ENCODE measurements at places on chromosomes 12 and 14. TPM values are rescaled to one million over a fixed set of nuclear protein-coding genes. Genes with fewer than 3 reads are reported as not detected.

DNA sequence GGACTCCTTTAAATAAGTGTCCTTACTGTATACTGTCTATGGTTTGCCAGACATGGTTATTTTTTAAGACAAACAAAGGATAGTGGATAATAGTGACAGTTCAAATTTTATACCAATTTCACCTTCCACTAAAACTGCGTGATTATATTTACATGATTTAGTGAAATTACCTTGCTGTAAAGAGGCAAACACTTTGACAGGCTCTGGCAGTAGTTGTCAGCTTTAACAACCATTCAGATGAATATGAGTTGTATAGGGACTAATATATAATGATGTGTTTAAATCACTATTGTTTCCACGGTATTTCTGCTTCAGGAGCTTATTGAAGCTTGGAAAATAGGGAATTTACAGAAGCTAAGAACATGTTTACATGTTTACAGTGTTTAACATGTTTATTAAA, 1364.0 kb downstream of the FSCB start:
- H3K4me1 ChIP-seq = no peaks in the 10 kb centered on the region
- H3K4me3 ChIP-seq = no peak overlapping the region
- H3K36me3 ChIP-seq = no peaks in the 10 kb centered on the region
- no peak overlapping the region for H3K27ac ChIP-seq
- H3K27me3 ChIP-seq = no peaks in the 10 kb centered on the region

DNA sequence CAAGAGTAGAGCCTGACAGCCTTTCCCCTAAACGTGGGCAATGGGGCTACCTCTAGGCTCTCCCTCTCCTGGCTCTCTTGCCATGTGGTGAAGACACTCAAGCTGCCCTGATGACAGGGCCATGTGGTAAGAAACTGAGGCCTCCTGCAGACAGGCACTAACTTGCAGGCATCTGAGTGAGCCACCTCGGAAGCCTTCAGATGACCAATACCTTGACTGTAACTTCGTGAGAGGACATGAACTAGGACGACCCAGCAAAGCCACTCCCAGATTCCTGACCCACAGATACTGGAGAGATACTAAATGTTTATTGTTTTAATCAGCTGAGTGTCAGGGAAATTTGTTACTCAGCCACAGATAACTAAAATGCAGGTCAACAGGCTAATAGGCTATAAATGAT, 96.4 kb downstream of the EFCAB11 start:
- H3K4me3 ChIP-seq = no peak overlapping the region
- H3K27me3 ChIP-seq = no peaks in the 10 kb centered on the region
- H3K36me3 ChIP-seq = no peaks in the 10 kb centered on the region
- no peak for DNase-seq
- H3K4me1 ChIP-seq = peaks cover 6% of the 10 kb centered on the region
- no peak overlapping the region for H3K27ac ChIP-seq

GRCh38 chr12:68521848-68522502, 88.7 kb upstream of the RAP1B start:
- peak; percentile 24 for DNase-seq
- H3K4me3 ChIP-seq = no peak overlapping the region
- H3K4me1 ChIP-seq = peaks cover 5% of the 10 kb centered on the region
- no peaks in the 10 kb centered on the region for H3K36me3 ChIP-seq
- peak overlapping the region; percentile 31 for H3K27ac ChIP-seq

GRCh38 chr14:66442953-66443571, 43.1 kb upstream of the CCDC196 start:
- no peak overlapping the region for H3K27ac ChIP-seq
- H3K27me3 ChIP-seq = no peaks in the 10 kb centered on the region
- no peaks in the 10 kb centered on the region for H3K36me3 ChIP-seq
- H3K4me1 ChIP-seq = no peaks in the 10 kb centered on the region
- H3K4me3 ChIP-seq = no peak overlapping the region
- DNase-seq = no peak

GRCh38 chr14:74502236-74503019, 8.9 kb downstream of the ISCA2 start:
- H3K27me3 ChIP-seq = no peaks in the 10 kb centered on the region
- DNase-seq = no peak
- H3K4me3 ChIP-seq = no peak overlapping the region
- no peaks in the 10 kb centered on the region for H3K4me1 ChIP-seq
- H3K27ac ChIP-seq = no peak overlapping the region

- no peaks in the 10 kb centered on the region for H3K4me1 ChIP-seq
- no peaks in the 10 kb centered on the region for H3K27me3 ChIP-seq
- no peak overlapping the region for H3K27ac ChIP-seq
- H3K4me3 ChIP-seq = no peak overlapping the region
- no peaks in the 10 kb centered on the region for H3K36me3 ChIP-seq
- DNase-seq = no peak
Measured at GRCh38 chr12:88309546-88309945, 167.4 kb downstream of the TMTC3 start.

GRCh38 chr12:123143736-123144461, 7.0 kb downstream of the PITPNM2 start:
- H3K4me3 ChIP-seq = no peak overlapping the region
- H3K27me3 ChIP-seq = no peaks in the 10 kb centered on the region
- no peaks in the 10 kb centered on the region for H3K36me3 ChIP-seq
- peaks cover 61% of the 10 kb centered on the region for H3K4me1 ChIP-seq

DNA sequence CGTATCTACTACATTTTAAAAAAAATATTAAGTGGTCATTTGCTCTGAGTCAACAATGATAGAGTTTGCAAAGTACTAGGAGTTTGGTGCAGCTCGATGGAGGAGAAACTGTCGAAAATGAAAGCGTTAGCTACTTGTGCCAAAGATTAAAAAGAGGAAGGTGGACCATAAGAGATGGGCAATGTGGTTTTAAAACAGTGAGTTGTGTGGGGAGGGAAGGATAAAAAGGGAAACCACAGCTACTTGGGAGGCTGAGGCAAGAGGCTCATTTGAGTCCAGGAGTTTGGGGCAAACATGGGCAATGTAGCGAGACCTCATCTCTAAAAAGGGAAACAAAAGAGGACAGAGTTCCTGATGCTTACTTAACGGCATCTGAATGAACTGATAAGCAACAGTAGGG, 18.2 kb upstream of the STRAP start:
- H3K4me3 ChIP-seq = no peak overlapping the region
- H3K36me3 ChIP-seq = no peaks in the 10 kb centered on the region
- no peak overlapping the region for H3K27ac ChIP-seq
- DNase-seq = no peak
- no peaks in the 10 kb centered on the region for H3K27me3 ChIP-seq

DNA sequence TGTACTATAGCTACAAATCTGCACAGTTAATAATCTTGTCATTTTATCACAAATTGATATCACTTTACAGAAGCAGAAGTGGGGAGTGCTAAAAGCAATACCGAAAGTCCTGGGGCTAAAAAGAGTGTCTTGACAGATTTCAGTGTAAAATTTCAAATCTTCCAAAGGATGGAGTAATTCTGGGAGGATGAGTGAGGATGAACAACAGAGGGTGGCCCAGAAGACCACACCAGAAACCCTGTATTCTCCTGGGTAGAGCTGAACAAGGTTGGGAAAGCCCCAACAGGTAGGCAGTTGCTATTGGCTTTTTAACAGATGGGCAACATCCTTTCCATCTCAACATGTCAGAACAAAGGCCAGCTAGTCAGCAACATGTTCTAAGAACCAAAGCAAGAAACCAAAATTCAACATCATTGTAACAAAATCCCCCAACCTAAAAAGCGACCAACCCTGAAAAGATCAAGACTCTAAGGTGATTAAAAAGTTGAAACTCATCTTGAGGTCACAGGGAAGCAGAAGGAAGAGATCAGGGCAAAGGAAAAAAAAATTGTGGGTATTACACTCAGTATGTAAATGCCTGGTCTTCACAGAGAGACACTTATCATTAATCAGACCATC, 38.8 kb downstream of the CBX5 start:
- no peaks in the 10 kb centered on the region for H3K4me1 ChIP-seq
- H3K4me3 ChIP-seq = no peak overlapping the region
- H3K27ac ChIP-seq = no peak overlapping the region

- no peaks in the 10 kb centered on the region for H3K4me1 ChIP-seq
- no peaks in the 10 kb centered on the region for H3K36me3 ChIP-seq
Measured at GRCh38 chr14:34180434-34180833, 229.6 kb upstream of the EGLN3 start.

- peaks cover 10% of the 10 kb centered on the region for H3K4me1 ChIP-seq
- no peak overlapping the region for H3K4me3 ChIP-seq
- H3K27me3 ChIP-seq = no peaks in the 10 kb centered on the region
Measured at GRCh38 chr14:61640158-61641136, 54.9 kb upstream of the HIF1A start.

- H3K4me1 ChIP-seq = no peaks in the 10 kb centered on the region
- no peaks in the 10 kb centered on the region for H3K27me3 ChIP-seq
- no peaks in the 10 kb centered on the region for H3K36me3 ChIP-seq
- H3K4me3 ChIP-seq = no peak overlapping the region
- no peak overlapping the region for H3K27ac ChIP-seq
Measured at GRCh38 chr12:4044101-4044500, 170.9 kb upstream of the PARP11 start.

GRCh38 chr12:96516472-96517430, 27.4 kb downstream of the CFAP54 start:
- no peaks in the 10 kb centered on the region for H3K27me3 ChIP-seq
- peaks cover 24% of the 10 kb centered on the region for H3K4me1 ChIP-seq
- no peak for DNase-seq
- no peaks in the 10 kb centered on the region for H3K36me3 ChIP-seq

GRCh38 chr12:19515179-19515578, 75.9 kb downstream of the AEBP2 start:
- H3K36me3 ChIP-seq = no peaks in the 10 kb centered on the region
- no peaks in the 10 kb centered on the region for H3K27me3 ChIP-seq
- no peak for DNase-seq
- no peak overlapping the region for H3K4me3 ChIP-seq
- peaks cover 16% of the 10 kb centered on the region for H3K4me1 ChIP-seq

- H3K27me3 ChIP-seq = no peaks in the 10 kb centered on the region
- H3K27ac ChIP-seq = no peak overlapping the region
- no peaks in the 10 kb centered on the region for H3K36me3 ChIP-seq
- no peak overlapping the region for H3K4me3 ChIP-seq
- no peak for DNase-seq
- H3K4me1 ChIP-seq = no peaks in the 10 kb centered on the region
Measured at GRCh38 chr12:18723752-18724151, 14.1 kb downstream of the PLCZ1 start.

- H3K4me1 ChIP-seq = peaks cover 37% of the 10 kb centered on the region
- no peak for DNase-seq
- no peak overlapping the region for H3K4me3 ChIP-seq
- peaks cover 87% of the 10 kb centered on the region for H3K27me3 ChIP-seq
Measured at GRCh38 chr12:57733928-57734327, 4.6 kb downstream of the AGAP2 start.

GRCh38 chr12:117042862-117043261, 56.4 kb downstream of the TESC start:
- H3K27ac ChIP-seq = no peak overlapping the region
- no peak overlapping the region for H3K4me3 ChIP-seq
- no peak for DNase-seq
- H3K4me1 ChIP-seq = peaks cover 29% of the 10 kb centered on the region
- no peaks in the 10 kb centered on the region for H3K36me3 ChIP-seq
- H3K27me3 ChIP-seq = no peaks in the 10 kb centered on the region

DNA sequence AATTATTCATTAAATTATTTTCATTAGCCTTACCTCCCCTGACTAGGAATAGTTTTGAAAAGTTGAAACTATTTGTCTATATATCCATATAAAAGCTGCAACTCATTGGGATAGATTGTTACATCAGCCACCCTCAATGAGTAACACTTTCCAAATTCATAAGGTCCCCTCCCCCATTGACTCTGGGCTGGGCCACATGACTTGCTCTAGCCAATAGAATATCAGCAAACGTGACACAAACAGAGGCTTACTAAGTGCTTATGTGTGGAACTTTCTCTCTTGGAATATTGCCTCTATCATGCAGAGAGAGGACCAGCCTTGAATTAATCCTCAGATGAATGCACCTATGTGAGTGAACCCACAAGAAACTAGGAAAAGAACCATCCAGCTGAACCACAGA, 213.7 kb downstream of the CCDC59 start:
- H3K4me1 ChIP-seq = no peaks in the 10 kb centered on the region
- H3K4me3 ChIP-seq = no peak overlapping the region
- no peak overlapping the region for H3K27ac ChIP-seq
- H3K36me3 ChIP-seq = no peaks in the 10 kb centered on the region

- no peak for DNase-seq
- no peaks in the 10 kb centered on the region for H3K36me3 ChIP-seq
- no peak overlapping the region for H3K27ac ChIP-seq
- H3K4me1 ChIP-seq = peaks cover 13% of the 10 kb centered on the region
- no peak overlapping the region for H3K4me3 ChIP-seq
Measured at GRCh38 chr12:8014836-8015235, 17.7 kb upstream of the FOXJ2 start.

GRCh38 chr12:103580026-103580425, 7.0 kb upstream of the STAB2 start:
- no peak overlapping the region for H3K4me3 ChIP-seq
- peaks cover 5% of the 10 kb centered on the region for H3K4me1 ChIP-seq
- no peaks in the 10 kb centered on the region for H3K27me3 ChIP-seq
- H3K27ac ChIP-seq = no peak overlapping the region
- no peaks in the 10 kb centered on the region for H3K36me3 ChIP-seq

GRCh38 chr14:92981726-92982125, 58.8 kb downstream of the CHGA start:
- H3K36me3 ChIP-seq = peaks cover under 1% of the 10 kb centered on the region
- H3K4me1 ChIP-seq = peaks cover 32% of the 10 kb centered on the region
- no peak overlapping the region for H3K4me3 ChIP-seq
- no peaks in the 10 kb centered on the region for H3K27me3 ChIP-seq
- H3K27ac ChIP-seq = no peak overlapping the region

DNA sequence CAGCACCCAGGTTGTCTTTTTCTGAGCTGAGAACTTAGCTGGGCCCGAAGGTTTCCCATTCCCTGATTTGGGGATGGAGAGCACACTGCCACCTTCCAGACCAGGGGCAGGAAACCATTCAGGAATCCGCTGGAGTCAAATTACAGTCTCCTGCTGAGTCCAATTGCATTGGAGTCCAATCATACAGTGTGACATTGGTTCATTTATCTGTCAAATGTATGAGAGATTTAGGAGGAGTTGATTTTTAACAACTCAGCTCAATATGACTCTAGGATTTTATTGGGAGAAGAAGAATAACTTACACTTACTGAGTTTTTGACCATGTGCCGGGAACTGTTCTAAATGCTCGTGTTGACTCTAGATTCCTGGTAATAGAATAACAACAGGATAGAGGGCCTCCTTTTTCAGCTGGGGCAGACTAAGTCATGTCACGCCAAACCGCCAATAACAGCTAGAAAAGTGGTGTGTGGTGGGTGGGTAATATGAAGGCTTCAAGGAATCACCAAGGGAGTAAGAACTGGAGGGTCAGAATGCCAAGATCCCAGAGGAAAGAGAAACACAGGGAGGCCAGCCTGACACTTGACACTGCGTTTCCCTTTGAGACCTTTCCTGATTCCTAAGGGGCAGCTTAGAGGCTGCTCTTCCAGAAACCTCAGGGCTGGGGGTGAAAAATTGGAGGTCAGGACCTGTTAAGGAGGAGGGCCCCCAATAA, 11.5 kb downstream of the SYNDIG1L start:
- H3K27me3 ChIP-seq = no peaks in the 10 kb centered on the region
- no peaks in the 10 kb centered on the region for H3K4me1 ChIP-seq
- H3K27ac ChIP-seq = no peak overlapping the region

STXBP6 gene
- total RNA-seq = 47.3 TPM

BCL11B gene
- total RNA-seq = 0.65 TPM

NYNRIN gene
- 21.2 TPM for total RNA-seq

MIPOL1 gene
- 21.2 TPM for total RNA-seq

TAS2R7 gene
- not detected for total RNA-seq

RTL1 gene
- not detected for total RNA-seq

CPSF6 gene
- total RNA-seq = 31.0 TPM

MBD6 gene
- total RNA-seq = 17.9 TPM

SERPINA12 gene
- total RNA-seq = not detected

OVCH1 gene
- not detected for total RNA-seq

MMP19 gene
- 10.7 TPM for total RNA-seq

All from esophagus muscularis mucosa (tissue), 4 donors.